C1 segment of cervical spinal cord (tissue), 14 donors: ENCODE measurements at places on chromosomes 12 and 14.

DNA sequence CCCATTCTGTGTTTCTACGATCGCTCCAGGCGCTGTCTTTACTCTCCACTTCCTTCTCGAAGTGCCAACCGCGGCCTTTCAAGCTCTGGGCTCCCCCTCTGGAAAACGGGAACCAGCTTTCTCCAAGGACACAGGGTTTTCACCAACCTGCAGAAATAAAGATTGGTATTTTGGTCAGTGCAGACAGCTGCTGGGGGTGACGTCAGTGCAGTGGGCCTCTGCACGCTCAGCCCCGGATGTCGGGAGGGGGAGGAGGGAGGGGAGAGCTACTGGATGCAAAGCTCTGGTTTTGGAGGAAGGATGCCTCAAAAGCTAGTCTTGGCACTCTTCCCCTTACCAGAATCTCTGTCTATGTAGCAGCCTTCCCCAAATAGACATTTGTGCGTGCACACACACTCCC lies 19.9 kb downstream of the HRK start:
- peak; percentile 45 for DNase-seq

- DNase-seq = no peak
These were observed 6.9 kb upstream of the ADCY6 start for GRCh38 chr12:48795550-48796455.

- DNase-seq = no peak
These were observed 21.0 kb downstream of the RPGRIP1 start for GRCh38 chr14:21300892-21301291.

GRCh38 chr12:109987615-109988014 lies 8.6 kb downstream of the GIT2 start:
- DNase-seq = no peak

DNA sequence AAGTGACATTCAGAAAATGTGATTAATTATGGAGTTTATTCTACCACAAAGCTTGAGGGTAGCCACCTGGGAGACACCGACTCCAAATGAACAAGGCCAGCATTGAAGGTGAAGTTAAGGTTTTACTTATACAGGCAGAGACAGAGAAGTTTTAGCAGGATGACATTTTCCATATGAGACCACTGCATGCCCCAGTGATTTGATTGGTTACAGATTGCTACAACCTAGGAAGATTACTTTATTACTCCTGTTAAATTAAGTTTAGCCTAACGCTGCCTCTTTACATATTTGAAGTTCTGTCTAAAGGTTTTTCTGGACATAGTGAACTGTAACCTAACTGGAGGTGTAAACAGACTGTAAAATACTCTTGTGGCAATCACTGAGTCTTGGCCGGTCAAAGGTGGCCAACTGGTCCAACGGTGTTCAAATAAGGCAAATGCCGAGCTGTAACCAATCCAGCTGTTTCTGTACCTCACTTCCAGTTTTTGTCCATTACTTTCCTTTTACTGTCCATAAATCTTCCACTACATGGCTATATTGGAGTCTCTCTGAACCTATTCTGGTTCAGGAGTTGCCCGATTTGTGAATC lies 57.2 kb downstream of the RIN3 start:
- DNase-seq = no peak

DNA sequence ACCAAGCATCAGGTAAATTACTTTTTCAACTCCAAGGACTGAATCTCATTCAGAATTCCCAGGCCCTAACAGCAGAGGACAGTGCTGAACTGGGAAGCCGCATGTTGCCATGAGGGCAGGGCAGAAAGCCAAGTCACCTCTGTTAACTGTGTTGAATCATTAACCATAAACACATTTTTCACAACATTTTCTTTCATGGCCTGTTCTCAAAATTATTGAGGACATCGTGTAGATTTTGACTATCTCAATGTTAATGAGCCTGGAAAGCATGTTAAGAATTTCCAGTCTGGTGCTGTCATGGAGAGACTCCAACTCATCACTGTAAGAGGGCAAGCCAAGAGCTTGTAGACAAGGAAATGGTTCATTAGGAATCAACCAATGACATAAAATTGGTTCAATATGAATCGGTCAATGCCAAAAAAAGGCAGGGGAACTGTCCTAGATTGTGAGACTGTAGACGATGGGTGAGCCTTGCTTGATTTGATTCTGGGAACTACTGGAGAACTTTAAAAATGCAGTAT lies 33.7 kb downstream of the CPM start:
- DNase-seq = no peak

DNA sequence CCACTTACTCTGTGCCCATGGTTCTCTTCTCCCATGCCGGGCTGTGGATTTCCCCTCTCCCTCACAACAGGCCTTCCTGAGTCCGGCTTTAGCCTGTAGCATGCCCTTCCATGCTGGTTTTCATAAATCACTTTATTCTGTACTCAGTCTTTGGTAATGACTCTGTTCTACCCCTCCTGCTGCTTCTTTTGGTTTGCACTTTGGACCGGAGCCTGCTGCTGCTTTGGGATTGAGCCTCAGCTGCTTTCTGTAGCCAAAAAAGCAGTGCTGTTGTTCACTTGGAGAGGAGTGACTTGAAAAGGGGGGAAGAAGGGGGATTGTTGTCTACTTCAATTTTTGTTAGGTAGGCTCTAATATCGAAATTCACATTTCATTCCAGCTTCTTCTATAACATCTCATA lies 8.5 kb upstream of the SLC6A13 start:
- DNase-seq = no peak

DNA sequence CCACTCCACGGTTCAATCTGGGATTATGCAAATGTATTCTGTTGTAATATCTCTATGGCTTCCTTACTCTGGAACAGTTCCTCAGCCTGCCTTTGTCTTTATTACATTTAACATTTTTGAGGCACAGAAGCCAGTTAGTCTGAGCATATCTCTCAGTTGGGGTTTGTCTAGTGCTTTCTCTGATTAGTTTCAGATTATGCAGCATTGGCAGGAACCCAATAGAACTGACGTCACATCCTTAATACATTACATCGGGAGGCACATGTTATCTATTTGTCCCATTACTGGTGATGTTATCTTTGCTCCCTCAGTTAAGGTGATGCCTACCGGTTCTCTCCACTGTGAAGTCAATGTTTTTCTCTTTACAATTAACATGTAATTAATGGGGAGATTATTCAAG lies 62.4 kb downstream of the PPM1A start:
- no peak for DNase-seq

DNA sequence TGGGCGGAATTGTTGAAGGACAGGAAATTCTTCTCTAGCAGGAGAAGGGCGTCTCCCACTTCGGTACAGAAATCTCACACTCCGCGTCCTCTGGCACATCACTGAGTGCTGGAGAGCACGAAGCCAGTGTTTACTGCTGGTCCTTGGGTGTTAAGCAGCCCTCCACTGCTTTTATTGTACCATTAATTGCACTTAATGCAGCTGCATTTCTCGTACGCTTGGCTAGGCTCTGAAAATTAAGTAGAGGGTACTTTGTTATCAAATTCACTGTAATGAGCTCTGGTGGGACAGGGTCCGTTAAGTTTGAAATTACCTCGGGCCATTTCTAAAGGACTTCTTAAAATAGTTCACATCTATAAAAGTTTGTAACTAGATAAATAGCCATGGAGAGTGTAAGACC lies 411.2 kb downstream of the NPAS3 start:
- DNase-seq = no peak

DNA sequence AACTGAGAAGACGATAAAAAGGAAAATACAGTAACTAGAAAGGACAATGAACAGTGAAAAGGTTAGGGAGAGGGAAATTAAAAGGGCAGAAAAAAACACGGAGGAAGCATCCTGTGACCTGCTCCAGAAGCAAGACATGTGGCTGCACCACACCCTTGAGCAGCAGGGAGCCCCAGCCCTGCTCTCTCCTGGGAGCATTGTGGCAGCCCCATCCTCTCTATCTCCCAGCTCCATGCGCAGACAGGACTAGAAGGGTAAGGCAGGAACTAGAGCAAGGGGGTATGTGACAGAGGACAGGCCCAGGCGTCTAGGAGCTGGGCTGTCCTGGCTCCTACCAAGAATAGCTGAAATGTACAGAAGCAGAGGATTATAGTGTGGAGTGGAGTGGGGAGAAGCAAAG lies 38.6 kb upstream of the SMUG1 start:
- no peak for DNase-seq

GRCh38 chr14:20489093-20489994 lies 16.0 kb upstream of the RNASE10 start:
- DNase-seq = no peak

GRCh38 chr14:33343016-33343415 lies 404.3 kb downstream of the NPAS3 start:
- no peak for DNase-seq

- DNase-seq = no peak
These were observed 193.6 kb upstream of the GARIN6 start for GRCh38 chr12:99453836-99454538.

DNA sequence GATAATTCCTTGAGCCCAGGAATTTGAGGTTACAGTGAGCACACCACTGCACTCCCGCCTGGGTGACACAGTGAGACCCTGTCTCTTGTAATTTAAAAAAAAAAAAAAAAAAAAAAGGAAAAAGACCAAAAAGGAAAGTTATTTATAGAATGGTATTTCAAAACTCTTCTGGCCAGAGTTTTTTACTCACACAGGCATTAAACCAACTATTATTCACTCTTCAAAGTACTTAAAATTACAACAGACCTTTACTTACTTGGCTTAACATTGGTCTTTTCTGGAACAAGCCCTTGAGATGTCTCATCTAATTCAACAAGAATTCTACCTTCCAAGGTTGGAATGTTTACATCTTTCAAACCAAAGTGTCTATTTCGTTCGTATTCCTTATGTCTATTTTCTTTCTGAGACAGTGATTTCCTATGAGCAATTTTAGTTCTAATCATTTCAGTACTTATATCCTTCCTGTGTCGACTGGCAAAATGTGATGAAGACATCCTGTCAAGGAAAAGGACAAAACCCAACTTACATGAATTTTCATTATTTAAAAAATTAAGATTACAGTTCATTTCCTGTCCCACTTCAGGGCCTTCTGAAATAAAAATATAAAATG lies 2.6 kb downstream of the DLGAP5 start:
- DNase-seq = no peak

GRCh38 chr14:59354666-59355065 lies 110.5 kb downstream of the GPR135 start:
- no peak for DNase-seq

GRCh38 chr14:40004871-40005500 lies 572.8 kb upstream of the FBXO33 start:
- no peak for DNase-seq

GRCh38 chr12:104672096-104672445 lies 215.3 kb downstream of the CHST11 start:
- DNase-seq = no peak

GRCh38 chr14:71497645-71498086 lies 434.6 kb upstream of the RGS6 start:
- DNase-seq = no peak

GRCh38 chr12:121786440-121786825 lies 7.1 kb downstream of the RHOF start:
- DNase-seq = no peak
